Activated T-cell treated with anti-CD3 and anti-CD28 coated beads, Interleukin-2, amount 50 U/mL, for 1 hour (primary cell): ENCODE measurements at places on chromosomes 6 and 20.

GRCh38 chr20:47985092-47985850 is 200.0 kb upstream of the SULF2 start:
- no peak for DNase-seq

GRCh38 chr6:104591573-104592334 is 268.0 kb downstream of the HACE1 start:
- no peak for DNase-seq

GRCh38 chr6:29524444-29525310 is 34.9 kb downstream of the UBD start:
- DNase-seq = no peak

GRCh38 chr6:111866857-111867256 is 6.4 kb downstream of the FYN start:
- DNase-seq = no peak

- no peak for DNase-seq
These were observed 106.7 kb downstream of the ADGRB3 start for GRCh38 chr6:68741501-68742386.

DNA sequence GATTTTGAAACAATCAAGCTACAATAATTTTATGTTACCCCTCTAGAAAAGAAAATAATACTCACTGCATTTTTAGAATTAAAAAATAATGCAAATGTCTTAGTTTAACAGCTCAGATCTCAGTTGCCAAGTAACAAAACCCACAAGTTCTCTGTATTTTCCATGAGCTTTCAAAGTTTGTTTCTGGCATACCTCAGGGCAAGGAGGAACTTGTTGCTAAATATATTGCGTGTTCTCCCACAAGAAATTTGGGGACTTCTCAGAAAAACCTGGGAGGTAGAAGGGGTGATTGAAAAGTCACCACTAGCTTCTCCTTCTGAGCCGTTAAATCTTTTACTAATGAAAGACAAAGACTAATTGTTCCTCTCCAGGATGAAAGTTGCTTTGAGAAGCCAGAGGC is 236.8 kb upstream of the MARCKS start:
- no peak for DNase-seq

GRCh38 chr6:144008120-144008811 is at the start of gene PLAGL1:
PLAGL1 (minus strand) TSS chr6:144008259; CDS start chr6:143948136, 60,123 bp downstream.
- DNase-seq = peak; percentile 27

- no peak for DNase-seq
These were observed 63.9 kb upstream of the AKAP12 start for GRCh38 chr6:151175662-151176445.

DNA sequence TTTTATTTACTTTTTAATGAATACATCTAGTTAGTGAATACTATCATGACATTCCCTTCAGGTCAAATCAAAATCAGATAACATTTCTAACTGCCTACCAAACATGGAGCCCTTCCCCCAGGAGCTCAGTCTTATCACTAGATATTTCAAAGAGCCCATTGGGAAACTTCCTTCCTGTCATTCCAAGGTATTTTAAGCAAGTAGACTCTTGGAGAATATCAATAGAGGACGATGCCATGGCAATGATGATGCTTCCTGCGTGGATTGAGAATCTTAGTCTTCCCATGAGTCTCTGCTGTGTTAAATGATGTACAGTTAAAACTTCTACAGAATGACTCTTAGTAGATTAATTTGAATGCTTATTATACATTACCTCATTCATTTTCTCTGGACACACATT is 384.9 kb downstream of the CENPW start:
- DNase-seq = no peak

DNA sequence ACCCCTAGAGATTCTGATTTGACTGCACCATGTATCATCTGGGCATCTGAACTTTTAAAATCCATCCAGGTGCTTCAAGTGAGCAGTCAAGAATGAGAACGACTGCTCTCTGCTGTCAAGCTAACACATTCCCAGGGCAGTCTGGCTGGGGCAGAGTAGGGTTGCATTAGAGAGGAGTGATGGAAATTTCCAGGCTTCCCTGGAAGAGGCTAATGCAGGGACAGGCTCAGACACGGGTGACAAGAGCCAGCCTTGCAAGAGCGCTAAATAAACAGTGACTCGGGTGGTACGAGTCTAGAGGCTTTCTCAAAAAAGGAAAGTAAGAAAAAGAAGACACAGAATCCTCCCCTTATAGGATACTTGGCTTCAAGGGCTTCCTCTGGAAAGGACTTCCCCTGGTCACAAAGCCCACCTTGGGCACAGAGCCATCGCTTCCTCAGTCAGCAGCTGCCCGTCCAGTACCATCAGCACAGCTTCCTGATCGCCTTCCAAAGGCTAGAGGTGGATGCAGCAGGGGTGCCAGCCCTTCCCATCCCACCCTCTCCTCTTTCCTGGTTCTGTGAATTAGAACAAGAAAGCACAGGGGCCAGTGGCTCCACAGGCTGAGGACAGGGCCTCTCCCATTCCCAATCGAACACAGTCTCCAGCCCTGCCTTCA is 177.4 kb upstream of the RREB1 start:
- DNase-seq = no peak

DNA sequence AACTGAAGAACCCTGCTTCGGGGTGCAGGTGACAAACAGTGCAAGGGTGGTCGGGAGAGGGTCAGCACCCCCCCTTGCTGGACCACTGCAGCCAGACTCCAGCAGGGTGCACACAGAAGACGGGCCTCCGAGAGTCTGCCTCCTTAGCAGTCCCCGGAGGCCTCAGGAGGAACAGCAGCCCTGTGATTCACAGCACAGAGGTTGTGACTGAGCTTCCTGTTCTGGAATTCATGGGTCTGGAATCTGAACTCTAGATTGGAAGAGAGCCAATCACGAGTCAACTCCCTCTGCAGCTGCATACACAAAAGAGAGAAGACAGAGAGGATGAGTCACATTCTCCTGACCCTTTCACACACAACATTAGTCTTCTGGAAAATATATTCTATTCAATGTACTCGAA is 249.0 kb upstream of the OPRM1 start:
- no peak for DNase-seq

GRCh38 chr20:44217342-44218092 is 6.9 kb upstream of the OSER1 start:
- peak; percentile 63 for DNase-seq

GRCh38 chr20:8542110-8542486 is 410.0 kb downstream of the PLCB1 start:
- no peak for DNase-seq

DNA sequence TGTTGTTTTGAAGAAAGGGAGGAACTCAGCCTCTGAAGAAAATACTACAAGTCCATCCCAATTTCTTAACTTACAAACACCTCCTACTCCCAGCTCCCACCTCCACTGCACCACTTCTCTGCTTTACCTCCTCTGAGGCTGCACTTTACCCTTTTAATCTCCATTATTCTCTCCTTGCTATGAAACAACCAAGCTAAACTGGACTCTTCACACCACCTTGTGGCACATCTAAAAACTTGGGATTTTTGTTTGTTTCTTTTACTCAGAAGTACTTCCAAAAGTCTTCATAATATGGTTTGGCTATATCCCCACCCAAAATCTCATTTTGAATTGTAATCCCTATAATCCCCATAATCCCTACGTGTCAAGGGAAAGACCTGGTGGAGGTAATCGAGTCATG is 142.2 kb downstream of the MOXD1 start:
- DNase-seq = no peak

GRCh38 chr6:166579237-166579850 is 7.1 kb downstream of the RAMACL start:
- DNase-seq = no peak

DNA sequence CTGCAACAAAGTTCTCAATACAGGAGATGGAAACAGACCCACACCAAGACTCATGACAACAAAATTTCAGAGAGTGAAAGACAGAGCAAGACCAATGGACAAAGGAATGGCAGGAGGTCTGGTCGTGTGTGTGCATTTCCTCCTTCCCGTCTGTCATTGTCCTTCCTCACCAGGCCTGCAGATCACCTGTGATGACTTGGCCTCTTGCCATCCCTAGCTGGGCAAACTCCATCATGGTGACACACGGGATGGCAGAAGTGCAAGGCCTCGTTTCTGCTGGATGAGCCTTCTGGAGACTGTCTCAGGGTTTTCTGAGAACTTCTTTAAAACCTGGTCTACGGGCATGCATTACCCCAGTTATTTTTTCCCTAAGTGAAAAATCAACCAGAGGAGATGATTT is 49.2 kb downstream of the RPP21 start:
- DNase-seq = no peak

DNA sequence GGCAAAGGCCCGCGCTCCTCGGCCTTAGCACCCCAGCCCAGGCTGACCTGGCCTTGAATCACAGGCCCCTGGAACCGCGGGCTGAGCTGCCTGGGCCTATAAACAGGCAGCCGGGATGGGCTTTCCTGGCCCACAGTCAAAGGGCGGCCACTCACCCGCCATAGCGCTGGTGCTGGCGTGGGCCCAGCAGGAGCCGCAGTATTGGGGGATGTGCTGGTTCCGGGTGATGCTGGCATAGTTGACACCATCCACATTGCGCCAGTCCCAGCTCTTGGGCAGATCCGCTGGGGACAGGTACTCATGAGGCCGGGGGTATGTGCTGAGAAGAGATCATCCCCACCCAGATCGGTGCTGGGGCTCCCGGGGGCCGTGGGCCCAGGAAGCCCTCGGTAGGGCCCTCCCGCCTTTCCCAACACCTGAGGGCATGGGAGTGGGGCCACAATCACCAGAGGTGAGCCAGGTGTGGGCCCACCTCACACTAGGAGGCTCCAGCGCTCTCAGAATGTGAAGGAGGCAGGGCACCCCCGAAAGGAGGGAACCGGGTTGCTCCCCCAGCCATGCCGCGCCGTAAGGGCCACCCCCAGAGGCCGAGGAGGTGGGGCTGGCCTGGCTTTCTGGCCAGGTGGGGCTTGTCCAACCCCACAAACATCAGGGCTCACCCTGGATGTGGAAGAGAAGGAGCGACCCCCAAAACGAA is 739 bp downstream of the CTSZ start:
- no peak for DNase-seq

DNA sequence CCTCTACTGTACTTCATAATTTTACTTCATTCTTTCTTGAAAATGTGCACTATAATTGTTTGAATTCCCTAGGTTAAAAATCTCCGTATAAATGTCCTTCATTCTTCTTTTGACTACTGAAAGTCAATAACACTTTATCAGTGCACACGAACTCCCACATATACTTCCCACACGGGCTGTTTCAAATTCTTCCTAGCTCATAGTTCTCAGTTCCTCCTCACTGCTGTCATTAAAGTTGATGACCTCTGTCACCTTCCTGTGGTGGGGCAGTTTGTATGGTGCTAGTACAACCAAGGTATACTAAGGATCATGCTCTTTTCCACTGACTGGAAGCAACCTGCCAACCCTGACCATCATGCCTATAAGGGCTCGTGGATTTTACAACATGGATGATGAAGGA is 40.0 kb upstream of the CD2AP start:
- DNase-seq = no peak

GRCh38 chr20:44720997-44721784 is 6.0 kb downstream of the CCN5 start:
- DNase-seq = no peak

DNA sequence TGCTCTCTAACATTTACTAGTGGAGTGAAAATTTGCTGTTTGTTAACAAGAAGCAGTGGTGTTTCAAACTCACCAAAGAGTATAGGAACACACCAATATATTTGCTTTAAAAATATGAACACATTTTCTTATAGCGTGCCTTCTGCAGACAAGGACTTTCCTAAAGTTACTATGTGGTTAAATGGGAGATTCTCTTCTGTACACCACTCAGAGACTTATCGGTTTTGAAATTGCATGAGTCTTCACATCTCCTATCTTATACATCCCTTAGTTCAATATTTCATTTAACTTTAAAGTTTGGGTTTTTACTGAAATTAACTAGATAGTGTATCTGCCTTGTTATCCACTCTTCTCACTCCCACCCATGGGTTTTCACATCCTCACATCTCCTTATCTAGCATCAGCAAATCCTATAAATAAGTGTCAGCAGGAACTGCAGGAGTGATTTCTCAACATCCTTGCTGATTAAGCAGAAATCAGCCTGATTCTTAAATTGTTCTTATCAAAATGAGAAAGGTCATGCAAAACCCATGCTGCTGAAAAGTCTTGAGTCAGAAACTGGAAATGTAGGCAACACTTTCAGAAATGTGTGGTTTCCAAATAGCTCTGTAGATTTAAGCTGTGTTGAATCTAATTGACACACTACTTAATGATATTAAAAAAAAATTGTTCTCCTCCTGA is 1075.6 kb upstream of the GJE1 start:
- no peak for DNase-seq

- no peak for DNase-seq
These were observed 48.0 kb downstream of the RPRD1B start for GRCh38 chr20:38081575-38081974.

GRCh38 chr6:44390158-44390683 is 2.7 kb downstream of the CDC5L start:
- DNase-seq = no peak
